CD4-positive, CD25-positive, alpha-beta regulatory T cell (primary cell): ENCODE measurements at places on chromosomes 12 and 14.

GRCh38 chr12:102961466-102961855 is 4.0 kb downstream of the ASCL1 start:
- H3K4me1 ChIP-seq: peaks cover 17% of the 10 kb centered on the region
- DNase-seq: no peak
- H3K4me3 ChIP-seq: no peak overlapping the region
- H3K27me3 ChIP-seq: peaks cover 57% of the 10 kb centered on the region

DNA sequence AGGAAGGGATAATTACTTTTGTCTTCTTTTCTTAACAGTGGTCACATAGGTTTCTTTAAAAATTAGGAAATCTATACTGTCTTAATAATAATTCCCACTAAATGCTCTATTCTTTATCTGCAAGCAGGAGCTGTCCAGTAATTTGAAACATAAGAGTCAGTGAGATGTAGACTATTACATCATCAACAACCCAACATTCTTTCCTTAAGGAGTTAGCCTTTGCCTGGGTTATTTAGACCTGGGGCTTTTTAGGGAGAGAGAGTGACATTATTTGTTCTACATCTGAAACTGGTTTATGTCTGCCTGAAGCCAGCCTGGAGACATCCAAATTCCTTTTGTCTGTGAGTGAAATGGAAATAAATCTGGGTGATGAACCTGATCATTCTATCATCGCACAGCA is 294.4 kb downstream of the TMTC2 start:
- no peak for DNase-seq
- no peaks in the 10 kb centered on the region for H3K36me3 ChIP-seq
- no peak overlapping the region for H3K4me3 ChIP-seq
- no peak overlapping the region for H3K27ac ChIP-seq

DNA sequence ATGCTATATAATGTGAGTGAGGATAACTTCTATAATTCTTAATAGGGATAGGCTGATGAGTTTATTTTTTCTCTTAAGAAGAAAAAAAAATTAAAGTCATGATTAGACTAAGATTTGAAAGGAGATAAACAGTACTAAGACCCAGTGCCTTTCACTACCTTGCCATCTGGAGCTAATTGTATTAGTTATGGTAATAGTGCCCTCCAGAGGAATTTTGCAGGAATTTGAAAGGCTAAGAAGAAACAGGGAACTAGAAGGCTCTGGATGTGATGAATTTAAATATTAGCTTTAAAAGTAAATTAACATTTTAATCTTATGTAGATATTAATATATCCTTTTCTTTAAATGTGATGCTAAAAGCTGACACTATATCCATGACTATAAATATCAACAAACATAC is 36.6 kb upstream of the PIK3C2G start:
- no peak overlapping the region for H3K27ac ChIP-seq
- H3K4me1 ChIP-seq: no peaks in the 10 kb centered on the region
- DNase-seq: no peak
- H3K36me3 ChIP-seq: no peaks in the 10 kb centered on the region

DNA sequence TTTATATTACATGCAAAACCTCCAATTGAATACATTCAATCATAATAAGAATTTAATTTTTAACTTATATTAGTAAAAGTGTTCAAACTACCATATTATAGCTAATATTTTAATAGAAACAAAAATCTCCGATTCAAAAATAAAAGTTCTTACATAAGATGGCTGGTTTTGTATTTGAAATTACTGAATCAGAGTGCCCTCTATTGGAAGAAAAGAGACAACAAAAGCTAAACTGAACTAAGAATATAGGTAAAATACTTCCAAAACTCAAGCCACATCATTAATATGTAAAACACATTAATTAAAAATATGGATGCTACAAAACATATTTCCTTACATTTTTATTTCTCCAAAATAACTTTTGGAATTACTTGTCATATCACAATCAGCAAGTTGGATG is 120.3 kb downstream of the GARIN6 start:
- H3K27ac ChIP-seq: no peak overlapping the region
- no peaks in the 10 kb centered on the region for H3K36me3 ChIP-seq
- DNase-seq: peak; percentile 8
- no peaks in the 10 kb centered on the region for H3K4me1 ChIP-seq
- no peak overlapping the region for H3K4me3 ChIP-seq
